ENCODE measurements at places on chromosomes 11 and 22. TPM values are rescaled to one million over a fixed set of nuclear protein-coding genes. Genes with fewer than 3 reads are reported as not detected.

Gene DGCR2
- 71.2 TPM for total RNA-seq

Gene DYNC2H1
- total RNA-seq = 10.5 TPM

Gene DERL3
- total RNA-seq = 0.54 TPM

Gene F2
- total RNA-seq = not detected

Gene MOV10L1
- 0.21 TPM for total RNA-seq

Gene THY1
- total RNA-seq = 9.7 TPM

Gene STK33
- 14.9 TPM for total RNA-seq

Gene OR10D3
- total RNA-seq = not detected

Gene MISFA
- not detected for total RNA-seq

Gene TEX12
- not detected for total RNA-seq

Gene ANKK1
- 0.50 TPM for total RNA-seq

Gene ZP1
- total RNA-seq = not detected

Gene APOA4
- total RNA-seq = not detected

Gene MICALL1
- 140 TPM for total RNA-seq

Gene TXN2
- 56.8 TPM for total RNA-seq

Gene OR51B2
- total RNA-seq = not detected

Gene MYEOV
- total RNA-seq = 36.9 TPM

Gene APOA5
- not detected for total RNA-seq

Gene CRELD2
- 68.2 TPM for total RNA-seq

Gene OR52M1
- not detected for total RNA-seq

Gene OR51A2
- not detected for total RNA-seq

Gene CPT1A
- total RNA-seq = 14.0 TPM

Gene ACTN3
- total RNA-seq = not detected

Gene DRD4
- total RNA-seq = 0.08 TPM

Gene RFPL3
- not detected for total RNA-seq

Gene KLHDC7B
- total RNA-seq = 20.1 TPM

Gene OR51B5
- not detected for total RNA-seq

Gene FJX1
- 37.2 TPM for total RNA-seq

Gene TRIM21
- 22.3 TPM for total RNA-seq

Gene CASP5
- total RNA-seq = not detected

Gene P2RX3
- total RNA-seq = not detected

Gene SAC3D1
- 25.5 TPM for total RNA-seq

Gene OR8D4
- total RNA-seq = not detected

Gene GGT1
- total RNA-seq = 22.7 TPM

Gene FAM181B
- total RNA-seq = 0.38 TPM

Gene HARBI1
- total RNA-seq = 8.0 TPM

Gene FBXO7
- total RNA-seq = 105 TPM

Gene APOL6
- 20.9 TPM for total RNA-seq

Gene DSCAML1
- 0.21 TPM for total RNA-seq

Gene PPP1CA
- total RNA-seq = 319 TPM

Gene OR8G5
- total RNA-seq = not detected

Gene MUC5AC
- not detected for total RNA-seq

Gene MMP27
- total RNA-seq = not detected

Gene GLB1L2
- total RNA-seq = 14.8 TPM

Gene B4GALNT4
- total RNA-seq = 31.6 TPM

Gene TMPRSS4
- 16.8 TPM for total RNA-seq

Gene PLAAT4
- 14.1 TPM for total RNA-seq

Gene C22orf31
- total RNA-seq = not detected

Gene CTSW
- not detected for total RNA-seq

Gene FDXACB1
- 3.7 TPM for total RNA-seq

Gene TUB
- 3.3 TPM for total RNA-seq

Gene TTLL8
- total RNA-seq = not detected

Gene KRTAP5-5
- not detected for total RNA-seq

Gene OTOG
- not detected for total RNA-seq

Gene FCHSD2
- 13.6 TPM for total RNA-seq

Gene SLC17A6
- not detected for total RNA-seq
